ENCODE measurements at places on chromosomes 3 and 15.

- DNase-seq, result no peak
These were observed 285.7 kb upstream of the MME start for GRCh38 chr3:154794391-154794790.

DNA sequence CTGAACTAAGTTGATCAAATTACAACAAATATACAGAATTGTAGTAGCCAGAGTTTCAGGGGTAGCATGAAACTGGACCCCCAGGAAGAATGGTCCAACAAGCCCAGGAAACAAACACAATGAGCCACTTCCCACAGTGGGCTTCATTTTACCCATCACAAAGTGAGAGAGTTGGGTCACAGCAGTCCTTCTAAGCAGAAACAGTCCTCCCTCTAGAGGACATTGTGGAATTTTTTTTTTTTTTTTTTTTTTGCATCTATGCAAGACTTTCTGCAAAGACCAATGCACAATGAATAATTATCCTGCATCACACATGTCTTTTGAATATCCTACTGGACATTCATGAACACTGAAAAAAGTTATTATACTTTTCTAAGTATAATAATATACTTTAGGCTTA, 73.8 kb upstream of the ATP13A5 start:
- no peak for DNase-seq

- DNase-seq, result no peak
These were observed 134.6 kb upstream of the PDZRN3 start for GRCh38 chr3:73759297-73759711.

DNA sequence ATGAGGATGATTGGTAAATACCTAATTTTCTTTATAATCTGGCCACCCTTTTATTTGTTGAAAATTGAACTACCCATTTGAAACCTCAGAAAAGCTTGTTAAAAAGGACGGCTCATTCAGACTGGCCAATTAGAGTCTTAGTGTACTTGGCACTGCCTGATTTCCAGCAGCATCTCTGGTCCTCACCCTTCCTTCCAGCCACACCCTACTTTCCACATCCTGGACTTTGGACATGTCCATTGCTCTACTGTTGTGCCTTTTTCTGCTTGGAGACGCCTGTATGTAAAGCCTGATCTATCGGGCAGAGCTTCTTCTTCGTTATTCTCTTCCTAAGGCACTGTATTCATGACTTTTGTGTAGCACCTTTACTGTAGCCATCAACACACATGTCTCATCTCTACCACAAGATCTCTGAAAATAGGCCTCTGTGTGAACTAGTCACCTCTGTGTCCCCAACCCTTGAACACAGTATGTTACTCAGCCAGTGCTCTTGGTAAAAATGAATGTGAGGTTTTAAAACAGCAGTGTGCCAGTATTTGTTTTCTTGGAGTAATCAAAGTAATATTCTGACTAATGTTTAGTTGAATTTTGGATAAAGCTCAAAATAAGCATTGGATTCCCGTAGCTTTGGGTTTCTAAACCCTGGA, 6.8 kb downstream of the RBM5 start:
- DNase-seq, result no peak

GRCh38 chr3:129644836-129645235, 38.4 kb upstream of the PLXND1 start:
- DNase-seq, result no peak

- DNase-seq, result no peak
These were observed 25.0 kb downstream of the SEC61A1 start for GRCh38 chr3:128077202-128077624.

GRCh38 chr3:162152636-162153035, 656.0 kb downstream of the OTOL1 start:
- DNase-seq, result no peak

All from activated CD8-positive, alpha-beta memory T cell treated with anti-CD3 and anti-CD28 coated beads for 24 hours (primary cell).